ENCODE measurements at places on chromosomes 5 and 9. TPM values are rescaled to one million over a fixed set of nuclear protein-coding genes. Genes with fewer than 3 reads are reported as not detected.

DNA sequence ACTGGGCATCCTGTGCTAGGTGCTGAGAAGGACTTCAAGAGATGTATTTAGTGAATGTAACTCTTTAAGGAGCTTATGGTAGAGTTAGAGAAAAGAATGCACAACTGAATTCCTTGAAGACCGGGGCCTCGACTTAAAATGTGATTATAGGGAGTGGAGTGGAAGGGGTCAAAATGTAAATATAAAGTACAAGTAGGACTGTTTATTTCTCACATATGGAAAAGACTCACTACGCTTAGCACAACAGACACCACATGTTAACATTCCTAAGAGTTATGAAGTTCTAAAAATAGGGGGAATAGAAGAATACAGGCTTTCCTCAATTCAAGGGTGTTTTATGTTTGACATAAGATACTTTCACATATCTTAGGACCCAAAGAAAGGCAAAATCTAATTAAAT is 117.8 kb upstream of the OSMR start:
- no peaks in the 10 kb centered on the region for H3K4me1 ChIP-seq
- H3K4me3 ChIP-seq = no peak overlapping the region
- no peaks in the 10 kb centered on the region for H3K27me3 ChIP-seq
- no peaks in the 10 kb centered on the region for H3K36me3 ChIP-seq
- DNase-seq = no peak
- no peak overlapping the region for H3K27ac ChIP-seq

- H3K27ac ChIP-seq = peak overlapping the region; percentile 9
- H3K4me1 ChIP-seq = no peaks in the 10 kb centered on the region
- H3K27me3 ChIP-seq = no peaks in the 10 kb centered on the region
- H3K36me3 ChIP-seq = no peaks in the 10 kb centered on the region
- DNase-seq = no peak
Measured at GRCh38 chr9:93244510-93245436, 60.8 kb downstream of the WNK2 start.

- no peak for DNase-seq
- H3K4me3 ChIP-seq = no peak overlapping the region
- H3K27ac ChIP-seq = no peak overlapping the region
- H3K4me1 ChIP-seq = no peaks in the 10 kb centered on the region
- H3K36me3 ChIP-seq = peaks cover 40% of the 10 kb centered on the region
- H3K27me3 ChIP-seq = no peaks in the 10 kb centered on the region
Measured at GRCh38 chr5:37308793-37309192, 59.6 kb upstream of the CPLANE1 start.

SURF1 gene
- 31.9 TPM for total RNA-seq

IL4 gene
- 4.5 TPM for total RNA-seq
